ENCODE measurements at places on chromosomes 6 and 20.

DNA sequence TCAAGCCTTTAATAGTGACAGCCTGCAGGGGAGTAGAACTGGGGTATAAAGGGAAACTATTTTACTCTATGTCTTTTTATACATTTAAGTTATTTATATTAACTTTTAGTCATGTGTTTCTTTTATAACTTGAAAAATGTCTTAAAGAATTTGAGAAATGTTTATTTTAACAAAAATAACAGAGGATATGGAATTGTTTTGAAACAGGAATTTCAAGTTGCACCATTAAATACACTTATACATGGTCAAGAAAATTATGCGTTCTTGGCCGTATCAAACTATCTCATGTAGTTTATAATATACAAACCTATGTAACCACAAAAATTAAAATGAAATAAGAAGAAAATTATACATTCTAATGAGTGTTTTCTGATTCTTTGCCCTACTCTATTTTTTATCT is 282.7 kb downstream of the GRIK2 start:
- DNase-seq = no peak

DNA sequence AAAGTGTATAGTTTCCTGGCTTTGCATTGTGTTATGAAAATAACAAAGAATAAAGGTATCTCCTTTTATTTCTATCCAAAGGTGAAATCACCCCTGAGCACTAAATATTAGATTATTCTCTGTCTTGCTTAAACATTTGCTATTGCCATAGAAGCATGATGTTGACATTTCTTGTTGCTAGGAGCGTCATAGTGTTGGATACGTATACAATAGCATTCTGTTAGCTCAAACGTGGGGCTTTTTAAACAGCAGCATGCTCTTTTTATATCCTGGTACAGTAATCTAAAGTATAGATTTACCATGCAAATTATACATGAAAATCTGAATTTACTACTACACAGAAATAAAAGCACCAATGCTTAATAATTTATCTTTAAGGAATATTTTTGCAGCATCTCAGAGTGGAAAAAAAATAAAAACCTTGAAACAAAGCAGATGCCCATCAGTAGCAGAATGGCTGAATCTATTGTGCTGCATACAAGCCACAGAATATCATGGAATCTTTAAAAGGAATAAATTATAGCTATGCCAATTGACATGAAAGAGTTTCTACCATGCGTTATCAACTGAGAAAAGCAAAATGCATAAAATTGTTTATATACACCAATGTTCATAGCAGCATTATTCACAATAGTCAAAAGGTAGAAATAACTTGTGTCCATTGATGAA is 9.6 kb upstream of the HSF2 start:
- DNase-seq = no peak

DNA sequence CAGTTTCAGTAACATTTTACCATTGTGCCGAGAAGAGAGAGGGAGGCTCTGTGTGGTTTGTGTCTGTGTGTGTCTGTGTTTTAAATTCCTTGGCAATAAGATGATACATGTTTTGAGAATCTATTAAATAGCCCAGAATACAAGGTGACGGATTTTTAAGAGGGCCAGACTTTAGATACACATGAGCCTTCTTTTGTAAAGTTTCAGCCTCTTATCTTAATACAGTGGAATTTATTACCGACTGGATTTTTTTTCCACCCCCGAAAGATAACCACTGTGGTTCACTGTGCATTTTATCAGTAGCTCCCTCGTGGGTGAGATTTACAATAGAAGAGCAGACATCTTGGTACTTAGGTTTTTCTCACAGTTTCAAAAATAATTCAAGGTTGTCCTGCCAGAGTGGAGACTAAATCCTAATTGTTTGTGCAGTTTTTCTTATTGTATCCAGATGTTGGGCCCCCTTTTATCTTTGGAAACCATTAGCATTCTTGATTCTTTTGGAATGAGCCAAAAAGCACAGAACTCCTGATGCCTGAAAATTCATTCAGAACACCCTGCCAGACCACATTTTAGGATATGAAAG is 49.9 kb downstream of the STK4 start:
- DNase-seq = peak; percentile 30

DNA sequence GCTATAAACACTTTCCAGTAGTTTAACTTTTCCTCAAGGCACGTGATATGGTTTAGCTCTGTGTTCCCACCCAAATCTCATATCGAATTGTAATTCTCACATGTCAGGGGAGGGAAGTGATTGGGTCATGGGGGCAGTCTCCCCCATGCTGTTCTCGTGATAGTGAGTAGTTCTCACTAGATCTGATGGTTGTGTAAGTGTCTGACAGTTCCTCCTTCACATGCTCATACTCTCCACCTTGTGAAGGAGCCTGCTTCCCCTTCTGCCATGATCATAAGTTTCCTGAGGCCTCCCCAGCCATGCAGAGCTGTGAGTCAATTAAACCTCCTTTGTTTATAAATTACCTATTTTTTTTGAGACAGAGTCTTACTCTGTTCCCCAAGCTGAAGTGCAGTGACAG is 127.9 kb downstream of the DTNBP1 start:
- no peak for DNase-seq

GRCh38 chr6:37339741-37340638 is 13.8 kb upstream of the RNF8 start:
- DNase-seq = peak; percentile 14

GRCh38 chr6:132190815-132191175 is 210.5 kb downstream of the MOXD1 start:
- peak; percentile 88 for DNase-seq

- DNase-seq = no peak
Measured at GRCh38 chr6:40620574-40621240, 33.5 kb upstream of the LRFN2 start.

- no peak for DNase-seq
Measured at GRCh38 chr6:52843605-52844004, 3.0 kb upstream of the GSTA5 start.

GRCh38 chr6:105112577-105112976 is 67.2 kb downstream of the POPDC3 start:
- DNase-seq = no peak

GRCh38 chr6:33785778-33786177 is 3.2 kb downstream of the LEMD2 start:
- DNase-seq = peak; percentile 36

DNA sequence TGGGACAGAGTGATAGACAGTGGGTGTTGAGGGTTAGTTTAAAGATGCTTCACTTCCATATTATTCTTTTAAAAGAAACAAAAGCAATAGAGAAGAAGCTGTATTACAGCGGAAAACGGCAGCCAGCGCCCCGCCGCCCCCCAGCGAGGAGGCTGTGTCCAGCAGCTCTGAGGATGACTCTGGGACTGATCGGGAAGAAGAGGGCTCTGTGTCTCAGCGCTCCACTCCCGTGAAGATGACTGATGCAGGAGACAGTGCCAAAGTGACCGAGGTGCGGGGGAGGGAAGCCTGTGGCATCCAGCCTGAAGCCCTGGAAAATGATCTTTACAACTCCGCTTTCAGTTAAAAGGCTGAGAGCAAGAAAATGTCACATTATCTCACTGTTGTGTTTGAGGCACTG is 100.2 kb downstream of the FIG4 start:
- no peak for DNase-seq
